ENCODE measurements at places on chromosomes 12 and 14. TPM values are rescaled to one million over a fixed set of nuclear protein-coding genes. Genes with fewer than 3 reads are reported as not detected.

The OASL gene
- total RNA-seq = 231 TPM

DNA sequence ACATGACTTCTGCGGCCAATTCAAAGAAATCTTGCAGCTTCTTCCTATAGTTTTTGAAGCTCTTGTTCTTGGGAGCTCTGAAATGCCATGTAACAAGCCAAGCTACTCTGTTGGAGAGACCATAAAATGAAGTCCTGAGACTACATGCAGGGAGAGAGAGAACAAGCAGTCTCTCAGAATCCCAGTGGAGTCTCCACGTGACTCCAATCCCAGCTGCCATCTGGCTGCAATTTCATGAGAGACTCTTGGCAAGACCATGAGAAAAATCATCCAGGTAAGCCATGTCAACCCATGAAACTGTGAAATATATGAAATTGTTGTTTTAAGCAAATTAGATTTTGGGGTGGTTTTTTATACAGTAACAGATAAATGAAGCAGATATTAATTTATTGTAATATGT is 54.4 kb downstream of the KLRG1 start:
- DNase-seq = no peak

The KLRC2 gene
- not detected for total RNA-seq

- no peak for DNase-seq
These were observed 37.6 kb upstream of the LTBP2 start for GRCh38 chr14:74649673-74650072.

GRCh38 chr14:77406718-77407117 is 16.6 kb downstream of the NOXRED1 start:
- DNase-seq = no peak

DNA sequence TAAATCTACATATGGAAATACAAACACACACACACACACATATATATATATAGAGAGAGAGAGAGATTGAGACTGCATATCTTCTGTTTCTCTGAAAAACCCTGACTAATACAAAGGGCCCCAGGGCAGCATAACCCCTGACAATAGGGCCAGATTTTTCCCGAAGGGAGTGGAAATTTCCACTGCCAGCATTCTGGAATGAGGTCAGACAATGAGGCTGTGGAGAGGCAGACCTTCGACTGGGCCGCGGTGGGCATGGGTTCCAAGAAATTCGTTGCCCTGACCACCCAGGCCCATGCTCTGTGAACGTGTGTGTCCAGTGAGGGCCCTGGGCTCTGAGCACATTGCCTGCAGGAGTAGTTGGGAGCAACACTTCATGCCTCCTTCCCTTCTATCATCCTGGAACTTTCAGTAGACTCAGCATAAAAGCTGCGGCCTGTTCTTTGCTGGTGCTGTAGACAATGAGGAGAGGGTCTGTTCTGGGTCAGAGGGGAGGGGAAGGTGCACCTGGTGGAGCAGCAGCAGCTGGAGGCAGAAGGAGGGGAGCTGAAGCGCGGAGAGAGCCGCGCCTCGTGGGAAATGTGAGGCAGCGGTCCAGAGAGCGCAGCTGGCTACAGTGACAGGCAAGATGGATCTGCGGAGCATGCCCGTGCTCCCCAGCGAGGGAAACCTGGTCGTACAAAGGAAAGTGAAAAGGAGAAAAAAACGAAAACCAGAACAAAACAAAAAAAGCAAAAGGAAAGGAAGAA is 25.6 kb upstream of the CCDC60 start:
- no peak for DNase-seq

The ZFP36L1 gene
- 240 TPM for total RNA-seq

- no peak for DNase-seq
These were observed 1.2 kb downstream of the ESRRB start for GRCh38 chr14:76376878-76377734.

- no peak for DNase-seq
These were observed 32.0 kb upstream of the CDKN3 start for GRCh38 chr14:54364555-54365415.

The ZDHHC22 gene
- total RNA-seq = not detected

DNA sequence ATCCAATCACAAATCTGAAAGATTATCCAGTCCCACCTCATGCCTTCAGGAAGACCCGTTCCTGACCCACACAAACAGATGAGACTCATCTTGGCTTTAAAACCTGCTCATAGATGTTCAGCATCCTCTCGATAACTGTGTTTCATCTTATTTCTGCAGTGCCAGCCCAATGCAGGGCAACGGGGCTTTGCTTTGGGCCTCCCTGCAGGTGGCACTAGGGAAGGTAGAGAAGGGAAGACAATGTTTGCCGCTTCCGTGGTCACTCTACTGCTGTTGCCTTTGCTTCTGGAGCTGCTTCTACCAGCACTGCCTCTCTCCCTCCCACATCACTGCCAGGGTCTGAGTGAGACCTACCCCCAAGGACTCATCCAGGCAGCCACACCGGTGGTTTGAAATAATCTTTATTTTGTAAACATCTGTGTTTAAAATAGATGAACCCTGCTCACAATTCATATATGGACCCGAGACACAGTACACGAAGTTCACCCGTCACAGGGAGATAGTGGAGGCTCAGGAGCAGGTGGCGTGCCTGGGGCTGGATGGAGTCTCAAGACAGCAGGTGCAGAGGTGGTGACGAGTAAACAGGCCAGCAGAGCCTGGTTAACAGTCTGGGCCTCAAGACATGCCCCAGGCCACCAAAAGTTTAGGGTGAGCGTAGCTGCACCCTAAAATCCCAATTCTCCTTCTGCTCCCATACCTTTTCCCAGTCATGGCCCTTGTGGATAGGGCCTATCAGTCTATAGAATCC is 3.1 kb upstream of the GPX2 start:
- no peak for DNase-seq

The NGB gene
- total RNA-seq = not detected

The PTGER2 gene
- total RNA-seq = 0.29 TPM

GRCh38 chr14:61196792-61197191 is 84.3 kb downstream of the TMEM30B start:
- DNase-seq = peak; percentile 4

The SLC10A1 gene
- not detected for total RNA-seq

The C12orf60 gene
- total RNA-seq = 0.95 TPM

- no peak for DNase-seq
These were observed 39.5 kb downstream of the GPR65 start for GRCh38 chr14:88044444-88044758.

The PPM1H gene
- 36.7 TPM for total RNA-seq

The DAZAP2 gene
- 103 TPM for total RNA-seq

DNA sequence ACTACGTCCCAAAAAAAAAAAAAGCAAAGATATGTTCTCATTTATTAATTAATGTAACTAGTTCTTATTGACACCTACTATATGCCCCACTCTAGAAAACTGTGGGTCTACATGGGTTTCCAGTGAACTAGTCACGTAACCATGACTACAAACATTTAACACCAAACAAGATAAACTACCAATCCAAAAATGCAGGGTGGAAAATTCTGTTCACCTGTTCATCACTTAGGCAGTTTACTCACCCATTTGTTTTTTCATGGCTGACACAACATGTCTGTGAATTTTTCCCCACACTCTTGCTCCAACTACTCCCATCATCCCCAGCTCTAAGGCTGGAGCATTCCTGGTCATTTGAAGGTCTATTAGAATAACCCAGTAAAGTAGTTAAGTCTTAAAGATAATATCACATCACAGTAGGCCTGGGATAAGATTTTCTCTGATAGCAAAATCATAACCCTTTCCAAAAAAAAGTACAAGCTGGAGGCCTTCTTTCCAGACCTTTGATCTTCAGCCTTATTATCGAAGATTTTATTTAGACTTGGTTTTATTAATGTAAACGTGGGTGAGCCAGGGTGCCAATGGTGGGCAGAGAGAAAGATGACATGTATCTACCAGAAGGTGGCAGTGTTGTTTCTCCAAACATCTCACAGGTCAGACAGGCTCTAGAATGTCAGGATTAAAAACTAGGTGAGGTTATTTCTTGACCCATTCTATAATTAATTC is 61.6 kb upstream of the DAAM1 start:
- peak; percentile 26 for DNase-seq

GRCh38 chr12:79932357-79932756 is 2.5 kb downstream of the PPP1R12A start:
- DNase-seq = no peak

DNA sequence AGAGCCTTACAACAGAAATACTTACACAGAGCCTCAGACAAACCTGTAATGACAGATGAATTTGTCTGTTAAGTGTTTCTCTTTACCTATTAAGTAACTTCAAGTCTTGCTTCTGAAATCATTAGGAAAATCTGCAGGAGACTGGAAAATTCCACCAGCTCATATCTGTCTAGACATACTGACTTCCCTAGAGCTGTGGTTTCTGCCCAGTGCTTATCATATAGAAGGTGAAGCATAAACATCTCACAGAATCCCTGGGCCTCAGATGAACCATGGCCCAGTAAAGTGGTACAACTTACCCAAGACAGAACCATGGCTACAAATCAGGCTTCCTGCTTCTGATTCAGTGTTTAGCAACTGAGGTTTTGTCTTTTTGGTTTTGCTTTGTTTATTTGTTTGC is 91.6 kb downstream of the EGLN3 start:
- DNase-seq = no peak

GRCh38 chr14:55705651-55706364 is 125.8 kb downstream of the KTN1 start:
- DNase-seq = no peak

The STON2 gene
- 39.3 TPM for total RNA-seq

DNA sequence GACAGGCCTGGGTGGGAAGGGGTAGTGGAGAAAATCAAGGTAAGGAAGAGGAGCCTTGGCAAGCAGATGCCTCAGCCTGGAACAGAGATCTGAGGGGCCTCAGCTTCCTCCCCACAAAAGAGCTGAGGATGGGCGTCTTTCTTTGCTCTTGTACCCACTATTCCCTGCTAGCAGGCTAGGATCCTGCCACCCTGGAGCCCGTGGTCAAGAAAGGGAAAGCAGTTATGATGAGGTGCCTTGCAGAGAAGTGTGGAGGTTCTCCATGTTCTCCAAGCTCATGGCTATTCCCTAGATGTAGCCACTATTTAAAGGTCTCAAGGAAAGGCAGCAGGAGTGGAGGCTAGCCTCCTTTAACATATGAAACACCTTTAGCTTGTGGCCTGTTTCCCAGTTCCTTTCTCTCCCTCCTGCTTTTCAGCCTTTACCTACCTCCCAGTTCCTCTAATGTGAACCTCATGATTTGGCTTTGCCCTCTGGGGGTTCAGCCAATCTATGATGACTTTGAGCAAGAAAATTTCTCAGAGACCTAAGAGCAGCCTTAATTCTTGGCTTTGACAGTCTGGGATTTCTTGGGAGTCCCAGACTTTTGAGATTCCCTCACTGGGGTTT is 1.1 kb downstream of the IKZF4 start:
- DNase-seq = no peak

The PTPN21 gene
- 10.0 TPM for total RNA-seq

DNA sequence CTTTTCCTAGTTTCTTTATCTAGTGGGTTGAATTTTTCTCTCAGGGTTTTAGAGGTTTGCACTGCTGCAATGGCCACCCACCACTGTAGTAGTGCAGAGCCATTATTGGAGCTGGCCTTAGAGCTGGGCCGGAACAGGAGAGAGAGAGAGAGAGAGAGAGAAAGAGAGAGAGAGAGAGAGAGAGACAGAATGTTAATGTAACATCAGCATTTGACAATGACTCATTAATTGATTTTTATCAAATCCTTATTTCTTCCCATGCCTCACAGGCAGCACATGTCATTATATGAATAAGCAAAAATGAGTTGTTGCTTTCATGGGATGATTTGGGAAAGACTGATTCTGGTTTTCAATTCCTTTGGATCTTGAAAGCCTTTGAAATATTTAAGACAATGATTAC is 76.3 kb upstream of the PPP4R3A start:
- DNase-seq = no peak

The TMTC1 gene
- total RNA-seq = 0.17 TPM

DNA sequence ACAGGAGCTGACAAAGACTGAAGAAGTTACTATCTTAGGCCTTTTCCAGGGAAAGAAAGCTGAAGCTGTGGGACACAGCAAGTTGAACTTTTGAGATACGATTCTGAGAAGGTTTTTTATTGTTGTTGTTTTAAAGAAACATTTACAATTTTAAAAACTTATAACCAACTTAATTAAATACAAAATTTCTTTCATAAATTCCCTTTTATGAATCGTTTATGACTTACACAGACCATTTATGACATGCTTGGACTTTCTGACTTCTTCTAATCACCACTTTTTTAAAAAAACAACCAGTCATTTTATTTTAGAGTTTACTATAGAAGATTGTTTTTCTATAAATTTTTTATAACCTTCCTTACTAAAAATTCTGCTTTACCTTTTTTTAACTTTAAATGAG is 68.7 kb downstream of the DHRS2 start:
- no peak for DNase-seq

The ZNF664 gene
- 130 TPM for total RNA-seq

- no peak for DNase-seq
These were observed 26.4 kb upstream of the NUDT14 start for GRCh38 chr14:105207460-105207901.

Data from Calu3 (cell line).